ENCODE measurements at places on chromosomes 12 and 14.
A peak's percentile ranks its signal among the peaks of the same experiment; 100 is the strongest.

- DNase-seq, result no peak
Measured at GRCh38 chr14:93085911-93086310, 29.8 kb downstream of the ITPK1 start.

- DNase-seq, result peak; percentile 71
Measured at GRCh38 chr12:92144631-92145480, 790 bp downstream of the BTG1 start.

GRCh38 chr12:57131896-57132744 is 3.8 kb downstream of the LRP1 start:
- DNase-seq, result no peak

DNA sequence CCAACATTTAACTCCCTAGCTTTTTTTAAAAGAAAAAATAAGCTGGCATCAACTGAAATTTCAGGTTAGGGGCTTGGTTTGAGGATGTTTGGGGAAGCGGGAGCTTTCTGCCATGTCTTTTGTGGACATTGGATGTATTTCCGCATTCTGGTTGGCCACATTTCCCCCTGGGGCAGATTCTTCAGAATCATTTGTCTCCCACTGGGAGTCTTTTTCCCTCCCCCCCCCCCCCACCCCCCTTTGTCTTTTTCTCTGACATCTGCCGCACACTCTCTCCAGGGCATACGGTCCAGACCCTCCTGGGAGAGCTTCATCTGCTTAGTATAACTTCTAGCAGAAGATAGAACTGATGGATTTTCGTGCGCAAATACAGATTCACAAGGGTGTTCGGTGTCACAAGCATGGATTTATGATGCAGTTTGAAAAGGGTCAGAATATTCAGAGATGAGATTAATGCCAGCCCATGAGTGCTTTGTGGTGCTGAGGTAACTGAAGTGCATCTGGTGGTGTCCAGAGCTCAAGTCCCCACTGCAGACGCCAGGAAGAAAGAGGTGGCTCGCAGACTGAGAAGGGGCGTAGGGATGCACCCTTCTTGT is 40.2 kb downstream of the ETV6 start:
- no peak for DNase-seq

DNA sequence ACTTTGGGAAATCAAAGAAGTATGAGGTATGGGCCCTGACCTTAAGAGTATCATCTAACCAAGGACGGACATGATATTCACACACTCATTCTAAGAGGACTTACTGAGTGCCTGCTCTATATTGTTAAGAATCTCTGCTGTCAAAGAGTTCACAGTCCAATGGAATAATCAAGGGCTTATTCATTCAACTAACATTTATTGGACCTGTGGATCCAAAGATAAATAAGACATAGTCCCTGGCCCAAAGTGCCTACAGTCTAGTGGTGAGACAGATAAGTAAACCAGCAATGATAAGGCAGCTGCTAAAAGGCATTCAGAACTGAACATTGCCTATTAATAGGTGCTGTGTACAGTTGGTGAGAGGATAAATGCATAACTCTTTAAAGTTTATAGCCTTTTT is 11.0 kb downstream of the WDR20 start:
- DNase-seq, result no peak

- DNase-seq, result no peak
Measured at GRCh38 chr12:49983892-49984291, 11.1 kb downstream of the AQP6 start.

GRCh38 chr12:109817627-109818231 is 15.5 kb downstream of the TRPV4 start:
- DNase-seq, result no peak

- DNase-seq, result peak; percentile 20
Measured at GRCh38 chr14:73634011-73634833, 10.6 kb upstream of the DNAL1 start.

DNA sequence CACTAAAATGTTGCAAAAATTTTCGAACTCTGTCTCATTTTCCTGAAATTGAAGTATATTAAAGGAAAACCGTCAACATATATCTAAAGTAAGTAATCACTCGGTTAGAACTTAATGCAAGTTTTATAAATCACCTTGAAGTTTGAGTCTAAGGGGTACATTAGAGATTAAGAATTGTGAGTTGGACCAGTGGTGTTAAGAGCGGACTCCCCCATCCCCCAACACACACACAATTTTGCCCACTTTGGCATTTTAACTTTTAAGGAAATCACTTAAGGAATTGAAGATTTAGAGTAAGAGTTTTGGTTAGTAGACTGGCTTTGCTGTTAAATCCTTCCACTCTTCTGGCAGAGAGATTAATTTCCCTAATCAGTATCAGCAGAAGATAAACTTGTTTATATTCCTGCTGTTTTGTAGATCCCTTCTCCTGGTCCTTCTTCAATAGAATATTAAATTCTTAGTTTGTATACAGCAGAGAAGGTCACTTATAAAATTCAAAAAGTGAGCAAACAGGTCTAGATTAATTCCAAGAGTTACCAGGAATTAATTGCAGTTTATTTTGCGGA is 1.5 kb downstream of the HIF1A start:
- no peak for DNase-seq

- DNase-seq, result no peak
Measured at GRCh38 chr14:105085766-105086165, 20.5 kb upstream of the GPR132 start.

DNA sequence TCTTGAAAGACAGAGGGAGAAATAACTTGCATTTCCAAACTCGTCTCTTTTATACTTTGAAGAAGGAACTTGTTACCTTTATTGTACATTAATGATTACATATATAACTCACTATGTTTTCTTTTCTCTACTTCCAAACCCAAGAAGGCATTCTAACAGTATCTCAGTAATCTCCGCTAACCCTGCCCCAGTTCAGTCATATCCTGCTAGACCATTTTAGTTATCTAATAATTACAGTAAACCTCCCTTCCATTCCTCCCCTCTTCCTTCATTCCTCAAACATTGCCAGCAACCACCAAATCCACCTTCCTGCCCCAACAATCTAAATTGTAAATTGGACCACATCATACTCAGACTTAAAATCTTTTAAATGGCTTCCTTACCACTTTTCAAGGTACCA is 30.6 kb downstream of the STK38L start:
- no peak for DNase-seq

- DNase-seq, result no peak
Measured at GRCh38 chr14:30015489-30015888, 87.8 kb upstream of the PRKD1 start.

- DNase-seq, result no peak
Measured at GRCh38 chr14:68510201-68511128, 282.4 kb downstream of the ZFP36L1 start.

- DNase-seq, result no peak
Measured at GRCh38 chr12:75991753-75992152, 39.8 kb downstream of the PHLDA1 start.

DNA sequence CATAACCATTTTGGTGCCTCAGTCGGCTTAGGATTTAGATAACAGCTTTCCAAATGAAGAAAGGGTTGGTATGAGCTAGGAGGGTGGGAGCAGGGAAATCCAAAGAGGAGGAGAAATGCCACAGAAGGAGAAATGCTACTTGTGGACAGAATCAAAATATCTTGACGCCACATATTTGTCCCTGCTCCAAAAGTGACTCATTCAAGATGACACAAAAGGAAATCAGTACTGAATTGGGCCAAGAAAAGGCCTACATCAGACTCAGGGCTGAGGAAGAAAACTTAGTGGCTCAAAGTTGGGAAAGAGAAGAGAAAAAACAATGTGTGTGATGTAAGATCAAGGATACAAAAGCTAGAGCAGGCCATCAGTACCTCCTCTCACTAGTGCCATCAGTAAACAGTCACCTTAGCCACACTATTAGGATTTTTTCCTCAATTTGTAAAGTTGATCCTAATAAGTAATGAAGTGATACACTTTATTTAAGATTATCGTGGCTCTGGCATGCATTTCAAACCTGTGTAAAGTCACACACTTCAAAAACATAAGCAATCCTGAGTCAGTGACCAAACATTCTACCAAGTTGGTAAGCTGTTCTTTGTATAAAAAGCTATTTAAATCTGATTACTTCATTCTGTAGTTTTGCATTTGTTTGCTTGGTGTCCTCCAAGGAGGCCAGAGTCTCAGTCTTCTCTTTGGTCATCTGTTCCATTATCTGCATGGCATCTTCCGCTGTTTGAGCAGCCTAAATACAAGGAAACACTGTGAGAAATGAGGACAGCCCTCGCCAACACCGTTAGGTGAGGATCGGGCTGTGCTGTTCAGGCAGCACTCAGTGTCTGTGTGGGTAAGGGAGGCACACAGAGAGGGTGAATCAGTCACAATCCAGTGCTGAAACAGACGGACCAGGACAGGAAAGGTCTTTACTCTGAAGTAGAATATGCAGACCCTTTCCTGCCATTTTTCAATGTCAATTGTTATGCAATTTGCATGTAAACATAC is 52.6 kb upstream of the VPS33A start:
- no peak for DNase-seq

DNA sequence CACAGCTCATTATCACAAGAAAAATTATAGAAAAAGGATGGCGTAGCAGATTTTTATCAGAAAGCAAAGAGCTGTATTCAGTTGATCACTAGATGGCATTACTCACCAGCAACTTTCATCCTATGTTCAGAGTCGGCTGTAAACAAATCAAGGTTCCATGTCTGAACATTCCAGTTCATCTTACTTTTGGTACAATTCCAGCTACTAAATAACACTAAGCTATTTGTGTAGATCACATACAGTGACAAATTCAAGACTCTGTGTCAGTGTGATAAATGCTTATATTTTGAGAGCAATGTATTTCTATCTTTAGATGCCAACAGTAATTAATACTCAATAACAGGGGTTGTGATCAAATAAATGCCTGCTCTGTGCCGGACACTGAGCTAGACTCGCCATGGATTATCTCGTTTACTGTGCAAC is 30.1 kb downstream of the NRDE2 start:
- no peak for DNase-seq

DNA sequence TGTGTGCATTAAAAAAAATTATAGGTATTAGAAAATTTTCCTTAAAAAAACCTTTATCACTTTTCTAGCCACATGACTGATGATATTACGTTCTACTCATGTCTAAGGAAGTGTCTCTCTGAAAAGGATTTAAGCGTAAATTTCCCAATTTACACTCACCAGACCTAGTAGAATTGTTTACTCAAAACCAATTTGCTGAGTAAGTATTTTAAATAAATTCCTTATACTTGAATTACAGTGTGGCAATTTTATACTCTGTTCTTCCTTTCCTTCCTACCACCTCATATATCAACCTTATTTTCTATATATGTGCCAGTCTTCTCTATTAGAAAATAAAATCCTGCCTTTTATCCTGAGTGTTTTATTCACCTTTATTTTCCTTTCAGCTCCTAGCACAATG is 1035.1 kb downstream of the TRHDE start:
- DNase-seq, result no peak

DNA sequence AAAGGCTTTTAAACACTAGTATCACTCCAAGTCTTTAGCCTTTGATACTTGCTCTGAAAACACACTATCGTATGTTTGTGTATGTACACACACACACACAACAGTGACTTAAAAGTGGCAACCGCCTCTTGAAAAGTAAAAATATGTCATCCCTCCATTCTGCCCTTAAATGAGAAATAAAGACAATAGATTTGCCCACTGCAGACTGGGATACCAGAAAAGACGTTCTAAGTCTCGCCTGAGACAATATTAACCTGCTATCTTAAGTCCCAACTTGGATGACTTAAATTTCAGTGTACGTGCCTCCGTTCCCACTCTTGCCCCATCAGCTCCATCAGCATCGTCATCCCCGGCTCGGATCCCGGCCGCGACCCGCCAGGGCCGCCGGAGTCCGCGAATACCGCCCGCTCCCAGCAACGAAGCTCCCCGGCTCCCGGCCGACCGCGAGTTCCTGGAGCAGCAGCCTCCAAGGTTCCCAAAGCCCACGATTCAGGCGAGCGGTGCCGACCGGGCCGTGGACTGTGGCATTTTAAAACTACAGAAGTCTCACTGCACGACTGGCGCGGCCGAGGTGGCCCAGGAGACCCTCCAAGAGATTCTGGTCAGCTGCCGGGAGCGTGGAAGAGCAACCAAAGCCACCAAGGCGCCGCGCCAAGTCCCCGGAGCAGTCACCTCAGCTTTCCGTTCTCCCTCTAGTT is 2.8 kb upstream of the ARID2 start:
- DNase-seq, result no peak

DNA sequence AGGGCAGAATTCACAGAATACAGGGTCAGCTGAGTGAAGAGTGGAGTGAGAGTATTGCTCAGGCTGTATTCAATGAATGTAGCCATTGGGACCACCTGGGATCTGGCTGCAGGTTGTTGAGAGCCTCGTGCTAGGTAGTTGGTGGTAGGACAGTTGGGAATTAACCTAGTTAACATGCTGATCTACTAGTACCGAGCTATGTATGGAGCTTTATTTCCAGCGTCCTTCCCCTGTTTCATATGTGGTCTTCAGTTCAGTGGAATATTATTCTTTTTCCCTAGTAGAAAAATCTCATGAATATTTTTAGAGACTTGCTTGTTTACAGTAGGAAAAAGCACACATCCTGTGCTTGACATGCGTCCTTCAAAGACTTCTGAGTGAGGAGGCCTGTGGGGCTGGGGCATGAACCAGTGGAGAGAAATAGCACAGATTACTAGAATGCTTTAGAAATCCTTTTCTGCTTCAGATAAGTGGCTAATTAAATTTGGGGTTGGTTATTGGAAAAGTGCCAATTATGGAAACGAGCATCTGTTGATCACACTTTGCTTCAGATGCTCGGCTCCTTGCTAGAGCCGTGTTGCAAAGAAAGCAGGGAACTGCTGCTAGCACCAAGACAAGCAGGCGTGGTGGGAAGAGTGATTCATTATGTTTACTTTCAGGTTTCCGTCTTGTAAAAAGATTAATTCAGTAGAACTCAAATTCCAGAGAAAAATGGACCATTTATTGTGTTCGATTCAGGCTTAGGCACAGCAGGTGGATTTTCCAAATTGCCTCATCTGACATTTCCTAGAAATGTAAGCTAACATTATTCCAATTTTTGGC is 53.6 kb downstream of the ARF6 start:
- peak; percentile 22 for DNase-seq

- DNase-seq, result peak; percentile 39
Measured at GRCh38 chr14:74299061-74299545, 3.6 kb downstream of the ABCD4 start.

GRCh38 chr14:81385419-81385818 is 14.7 kb downstream of the STON2 start:
- DNase-seq, result no peak

DNA sequence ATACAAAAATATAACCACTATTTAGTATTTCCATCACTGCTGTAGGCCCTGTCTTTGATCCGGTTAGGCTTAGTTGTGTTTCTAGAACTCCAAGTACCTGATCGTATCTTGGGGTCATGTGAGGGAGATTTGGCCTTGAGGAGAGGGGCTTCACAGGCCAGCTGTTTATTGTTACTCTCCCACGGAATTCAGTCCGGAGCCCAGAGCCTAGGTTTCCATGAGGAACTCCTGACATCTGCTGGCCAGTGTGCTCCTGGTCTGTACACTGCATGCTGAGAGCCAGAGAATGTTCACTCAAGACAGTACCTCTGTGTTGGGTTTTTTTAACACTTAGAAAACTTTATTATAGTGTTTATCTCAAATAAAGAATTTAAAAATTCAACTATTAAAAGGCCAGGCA is 341.0 kb upstream of the TMEM132C start:
- DNase-seq, result no peak

DNA sequence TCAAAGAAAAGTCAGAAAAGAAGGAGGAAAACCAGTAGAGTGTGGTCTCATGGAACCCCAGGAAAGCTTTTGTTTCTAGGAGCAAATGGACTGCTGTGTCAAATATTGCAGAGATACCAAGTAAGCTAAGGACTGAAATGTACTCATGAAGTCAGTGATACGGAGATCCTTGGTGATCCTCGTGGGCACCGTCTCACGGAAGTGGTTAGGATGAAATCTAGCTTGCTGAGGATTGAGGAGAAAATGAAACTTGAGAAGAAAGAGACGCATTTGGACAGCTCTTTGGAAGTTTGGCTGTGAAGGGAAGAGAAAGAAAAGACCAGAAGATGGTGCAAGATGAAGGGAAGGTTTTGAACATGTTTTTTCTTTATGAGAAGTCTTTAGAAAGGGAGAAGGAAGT is 104.0 kb upstream of the CCND2 start:
- DNase-seq, result no peak

Measured in activated T-cell treated with anti-CD3 and anti-CD28 coated beads, Interleukin-2, amount 50 U/mL, for 1 hour (primary cell).